CD4-positive, CD25-positive, alpha-beta regulatory T cell (primary cell): ENCODE measurements at places on chromosomes 5 and 9.
A peak's percentile ranks its signal among the peaks of the same experiment; 100 is the strongest.

DNA sequence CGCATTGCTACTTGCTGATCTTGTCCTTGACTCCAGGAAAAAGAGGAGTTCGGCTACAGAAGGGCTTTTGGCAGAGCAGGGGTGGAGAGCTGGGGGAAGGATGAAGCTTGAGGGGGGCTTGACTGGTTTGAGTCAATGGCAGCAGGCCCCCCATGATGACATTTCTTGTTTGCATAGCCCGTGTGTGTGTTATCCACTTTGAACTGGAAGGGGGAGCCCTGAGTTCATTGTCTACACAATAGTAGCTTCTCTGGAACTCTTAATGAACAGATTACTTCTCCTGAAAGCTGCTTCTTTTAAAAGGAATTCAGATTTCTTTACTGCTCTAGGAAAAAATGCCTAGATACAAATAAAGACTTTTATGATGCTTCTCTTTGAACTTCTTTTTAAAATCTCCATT lies 2.3 kb downstream of the IFNB1 start:
- DNase-seq: no peak

- no peak for DNase-seq
Observed at GRCh38 chr9:86242071-86242470, 17.4 kb downstream of the C9orf153 start.

DNA sequence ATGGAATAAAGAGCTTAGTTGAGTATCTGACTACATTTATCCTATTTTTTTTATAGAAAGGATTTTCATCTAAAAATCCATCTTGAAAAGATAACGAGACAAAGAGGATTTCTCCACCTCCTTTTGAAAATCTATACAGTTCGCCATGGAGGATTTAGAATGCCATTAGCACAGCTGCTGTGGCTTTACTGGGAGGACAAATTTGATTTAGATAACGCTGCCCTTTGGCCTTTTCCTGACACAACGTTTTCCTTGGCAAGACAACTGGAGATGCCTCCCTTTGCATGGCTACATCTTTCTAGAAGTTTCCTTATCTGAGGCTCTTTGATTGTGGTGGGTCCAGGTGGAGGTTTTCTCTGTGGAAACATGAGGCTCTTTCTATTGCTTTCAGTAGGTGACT lies 146.7 kb upstream of the KLF9 start:
- no peak for DNase-seq

DNA sequence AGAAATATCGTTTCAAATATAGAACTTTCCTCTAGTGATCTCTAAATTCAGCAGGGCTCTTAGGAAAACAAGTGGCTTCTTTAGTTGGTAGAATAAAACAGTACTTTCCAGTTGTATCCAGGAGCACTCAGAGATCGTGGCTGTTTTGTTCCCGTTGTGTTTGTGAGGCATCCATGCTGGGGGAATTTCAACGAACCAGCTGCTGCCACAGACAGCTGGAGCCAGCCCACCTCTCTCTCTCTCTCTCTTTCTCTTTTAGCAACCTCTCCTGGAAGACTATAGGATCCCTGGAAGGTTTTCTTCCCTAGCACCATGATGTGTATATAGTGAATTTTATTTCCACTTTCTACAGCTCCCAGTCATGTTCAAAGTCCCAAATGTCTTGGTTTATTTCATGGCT lies 1116.0 kb upstream of the SEMA6A start:
- DNase-seq: no peak

GRCh38 chr9:75490326-75490725 lies 400.1 kb upstream of the PCSK5 start:
- DNase-seq: no peak

DNA sequence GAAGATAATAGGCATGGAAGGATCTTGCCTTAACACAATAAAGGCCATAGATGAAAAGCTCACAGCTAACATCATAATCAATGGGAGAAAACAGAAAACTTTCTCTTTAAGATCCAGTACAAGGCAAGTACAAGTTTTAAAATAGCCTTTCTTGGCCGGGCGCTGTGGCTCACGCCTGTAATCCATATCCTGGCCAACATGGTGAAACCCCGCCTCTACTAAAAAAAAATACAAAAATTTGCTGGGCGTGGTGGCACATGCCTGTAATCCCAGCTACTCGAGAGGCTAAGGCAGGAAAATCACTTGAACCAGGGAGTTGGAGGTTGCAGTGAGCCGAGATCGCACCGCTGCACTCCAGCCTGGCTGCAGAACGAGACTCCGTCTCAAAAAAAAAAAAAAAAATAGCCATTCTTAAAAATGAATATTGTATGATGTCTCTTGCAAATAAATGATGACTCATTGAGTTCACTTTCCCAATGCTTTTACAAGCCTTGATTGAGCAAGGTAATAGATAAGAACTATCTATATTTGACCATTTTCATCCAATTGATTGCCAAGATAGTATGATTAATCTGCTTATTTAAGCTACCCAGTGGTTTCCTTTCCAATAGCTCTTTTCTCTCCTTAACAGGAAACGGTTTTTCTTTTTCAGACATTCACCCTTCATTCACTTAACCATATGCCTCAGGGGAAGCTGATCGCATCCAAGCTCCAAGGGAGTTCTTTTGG lies 15.8 kb downstream of the CCDC152 start:
- DNase-seq: no peak

DNA sequence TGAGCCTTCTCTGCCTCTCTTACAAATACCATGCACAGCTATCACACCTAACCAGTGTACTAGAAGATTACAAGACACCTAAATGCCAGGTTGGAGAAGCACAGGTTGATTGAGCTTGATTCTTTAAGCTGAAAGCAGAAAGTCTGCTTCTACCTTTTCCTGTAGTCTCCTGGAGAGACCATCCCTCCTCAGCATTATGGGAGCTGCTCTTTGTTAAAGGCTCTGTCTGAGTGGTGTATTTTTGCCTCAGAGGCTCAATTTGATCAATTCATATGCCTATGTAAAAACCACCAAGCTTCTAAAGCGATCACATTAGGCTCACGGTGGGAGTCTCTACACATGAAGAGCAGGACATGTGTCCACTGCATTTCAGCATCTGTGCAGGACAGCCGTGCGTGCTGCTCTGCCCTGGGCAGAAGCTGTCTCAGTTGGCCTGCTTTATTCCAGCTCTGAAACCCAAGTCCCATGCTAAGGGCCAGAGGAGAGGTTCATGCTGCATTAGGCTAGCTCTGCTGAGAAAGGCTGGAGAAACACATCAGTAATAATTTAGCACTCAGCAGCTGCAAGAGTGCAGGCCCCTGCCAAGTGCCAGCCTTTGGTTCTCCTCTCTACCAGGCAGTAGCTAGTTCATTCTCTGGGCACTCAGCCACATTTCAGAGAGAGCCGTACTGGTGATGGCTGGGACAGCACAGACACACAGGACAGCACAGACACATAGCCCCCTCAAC lies 41.7 kb downstream of the TMEM167A start:
- DNase-seq: no peak

DNA sequence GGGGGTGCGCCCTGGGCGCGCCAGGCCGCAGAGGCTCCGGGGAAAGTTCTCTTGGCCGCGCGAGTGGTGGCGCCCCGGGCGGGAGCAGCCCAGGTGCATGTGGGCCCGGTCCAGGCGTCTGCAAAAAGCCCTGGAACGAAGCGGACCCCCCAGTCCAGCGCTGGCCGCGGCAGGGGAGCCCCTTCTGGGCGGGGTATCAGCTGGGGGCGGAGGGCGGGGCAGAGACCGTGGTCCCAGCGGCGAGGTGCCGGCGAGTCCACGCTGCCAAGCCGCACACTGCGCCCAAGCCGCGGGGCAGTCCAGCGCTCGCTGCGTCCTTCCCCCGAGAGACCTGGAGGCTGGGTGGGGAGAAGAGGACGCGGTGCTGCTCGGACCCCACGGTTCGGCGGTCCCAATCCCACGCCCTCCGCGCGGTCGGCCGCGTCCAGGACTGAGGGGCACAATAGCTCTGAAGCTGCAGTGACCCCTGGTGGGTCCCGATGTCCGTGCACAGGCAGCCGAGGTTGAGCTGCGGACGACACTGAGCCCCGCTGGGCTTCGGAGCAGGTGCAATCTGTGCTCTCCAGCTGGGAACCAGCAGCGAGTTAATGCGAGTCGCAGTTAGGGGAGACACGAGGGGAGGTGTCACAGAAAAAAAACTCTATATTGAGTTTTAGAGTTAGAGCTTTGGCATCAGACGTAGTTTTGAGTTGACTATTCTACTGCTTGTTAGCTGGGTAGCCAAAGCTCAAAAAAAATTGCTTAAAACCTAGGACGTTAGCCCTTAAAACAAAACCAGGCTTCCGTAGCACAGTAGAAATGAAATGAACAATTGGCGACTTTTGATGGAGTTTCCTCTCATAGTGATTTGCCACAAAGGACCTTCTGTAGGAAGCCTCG lies 1.1 kb upstream of the EPB41L4A start:
- peak; percentile 30 for DNase-seq

- DNase-seq: no peak
Observed at GRCh38 chr5:18802336-18802735, 1168.1 kb downstream of the TAF11L14 start.

DNA sequence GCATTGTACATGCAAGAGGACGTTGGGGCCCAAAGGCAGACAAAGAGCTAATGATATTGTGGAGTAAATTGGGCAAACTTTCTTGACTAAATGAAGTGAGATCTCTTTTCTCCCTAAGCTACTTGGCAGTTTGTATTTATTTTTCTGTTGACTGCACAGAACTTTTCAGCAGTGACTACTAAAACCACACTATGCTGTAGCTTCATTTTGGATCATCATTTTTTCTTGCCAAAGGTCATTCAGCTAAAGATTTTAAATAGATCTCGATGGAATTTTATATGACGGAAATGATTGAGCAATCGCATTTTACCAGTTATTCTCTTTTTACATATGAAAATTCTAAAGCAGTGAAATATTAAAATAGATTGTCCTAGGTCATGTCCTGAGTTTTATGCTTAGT lies 286.1 kb upstream of the ACTBL2 start:
- no peak for DNase-seq

- DNase-seq: no peak
Observed at GRCh38 chr5:138469540-138470321, 4.5 kb downstream of the EGR1 start.
